ENCODE measurements at places on chromosomes 2 and 18. TPM values are rescaled to one million over a fixed set of nuclear protein-coding genes. Genes with fewer than 3 reads are reported as not detected.

Gene MC5R
- total RNA-seq, result not detected

Gene FBXO41
- 25.3 TPM for total RNA-seq

Gene TMEM247
- not detected for total RNA-seq

Gene ASB1
- total RNA-seq, result 37.4 TPM

Gene CREG2
- total RNA-seq, result not detected

Gene CTLA4
- total RNA-seq, result 166 TPM

Gene ANKRD30BL
- not detected for total RNA-seq

Gene ANKRD29
- total RNA-seq, result not detected

Gene CD8A
- total RNA-seq, result 2.8 TPM

Gene GLI2
- total RNA-seq, result not detected

DNA sequence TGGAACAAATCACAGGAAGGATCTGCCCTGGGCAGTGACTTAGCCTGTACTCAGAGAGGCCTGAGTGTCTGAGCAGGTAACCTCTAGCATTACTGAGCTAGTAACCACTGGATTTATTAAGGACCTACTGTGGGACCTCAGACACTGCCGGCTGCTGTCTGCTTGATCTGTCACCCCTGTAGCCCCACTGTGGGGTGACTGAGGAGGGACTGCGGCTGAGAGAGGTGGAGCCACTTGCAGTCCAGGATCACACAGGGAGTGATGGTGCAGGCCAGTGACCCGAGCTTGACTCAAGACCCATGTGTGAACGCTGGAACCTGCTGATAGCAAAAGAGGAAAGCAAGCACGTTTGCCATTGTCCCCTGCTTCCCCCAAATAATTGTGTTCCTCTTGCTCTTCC, 15.6 kb downstream of the CHMP1B start:
- no peaks in the 10 kb centered on the region for H3K36me3 ChIP-seq
- no peak for DNase-seq
- H3K4me3 ChIP-seq, result no peak overlapping the region
- peaks cover 2% of the 10 kb centered on the region for H3K27me3 ChIP-seq
- H3K27ac ChIP-seq, result no peak overlapping the region

GRCh38 chr2:1053786-1054185, 103.1 kb downstream of the SNTG2 start:
- no peaks in the 10 kb centered on the region for H3K27me3 ChIP-seq
- H3K27ac ChIP-seq, result no peak overlapping the region
- no peak for DNase-seq
- H3K36me3 ChIP-seq, result no peaks in the 10 kb centered on the region
- no peaks in the 10 kb centered on the region for H3K4me1 ChIP-seq
- H3K4me3 ChIP-seq, result no peak overlapping the region

GRCh38 chr2:52874466-52875106, 893.0 kb upstream of the CHAC2 start:
- H3K36me3 ChIP-seq, result no peaks in the 10 kb centered on the region
- no peaks in the 10 kb centered on the region for H3K27me3 ChIP-seq
- H3K27ac ChIP-seq, result no peak overlapping the region
- no peaks in the 10 kb centered on the region for H3K4me1 ChIP-seq
- no peak overlapping the region for H3K4me3 ChIP-seq

DNA sequence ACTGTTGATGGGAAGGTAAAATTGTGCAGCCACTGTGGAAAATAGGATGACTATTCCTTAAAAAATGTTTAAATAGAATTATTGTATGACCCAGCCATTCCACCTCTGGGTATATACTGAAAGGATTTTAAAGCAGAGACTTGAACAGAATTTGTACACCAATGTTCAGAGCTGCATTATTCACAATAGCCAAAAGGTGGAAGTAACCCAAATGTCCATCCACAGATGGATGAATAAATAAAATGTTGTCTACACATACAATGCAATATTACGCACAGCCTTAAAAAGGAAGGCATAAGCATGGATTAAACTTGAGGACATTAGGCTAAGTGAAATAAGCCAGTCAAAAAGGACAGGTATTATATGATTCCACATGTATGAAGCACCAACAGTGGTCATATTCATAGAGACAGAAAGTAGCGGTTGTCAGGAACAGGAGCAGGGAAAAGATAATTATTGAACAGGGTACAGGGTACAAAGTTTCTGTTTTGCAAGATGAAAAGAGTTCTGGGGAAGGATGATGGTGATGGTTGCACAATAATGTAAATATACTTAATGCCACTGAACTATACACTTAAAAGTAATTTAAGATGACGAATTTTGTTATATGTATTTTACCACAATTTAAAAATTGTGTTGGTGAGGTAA, 39.4 kb downstream of the EVA1A start:
- DNase-seq, result no peak
- no peaks in the 10 kb centered on the region for H3K36me3 ChIP-seq
- no peak overlapping the region for H3K4me3 ChIP-seq

GRCh38 chr2:201261906-201262305, 1.6 kb downstream of the CASP8 start:
- peak overlapping the region; percentile 92 for H3K4me3 ChIP-seq
- H3K27me3 ChIP-seq, result no peaks in the 10 kb centered on the region
- peaks cover 37% of the 10 kb centered on the region for H3K36me3 ChIP-seq
- H3K27ac ChIP-seq, result peak overlapping the region; percentile 97
- DNase-seq, result no peak

- H3K27me3 ChIP-seq, result peaks cover 84% of the 10 kb centered on the region
- peaks cover 24% of the 10 kb centered on the region for H3K4me1 ChIP-seq
- H3K36me3 ChIP-seq, result peaks cover 10% of the 10 kb centered on the region
- peak overlapping the region; percentile 49 for H3K4me3 ChIP-seq
These were observed 11.8 kb downstream of the TBR1 start for GRCh38 chr2:161427664-161428587.

- DNase-seq, result no peak
- H3K4me3 ChIP-seq, result no peak overlapping the region
- no peaks in the 10 kb centered on the region for H3K36me3 ChIP-seq
- H3K4me1 ChIP-seq, result no peaks in the 10 kb centered on the region
- H3K27ac ChIP-seq, result no peak overlapping the region
These were observed 35.4 kb downstream of the MC2R start for GRCh38 chr18:13879937-13880336.

DNA sequence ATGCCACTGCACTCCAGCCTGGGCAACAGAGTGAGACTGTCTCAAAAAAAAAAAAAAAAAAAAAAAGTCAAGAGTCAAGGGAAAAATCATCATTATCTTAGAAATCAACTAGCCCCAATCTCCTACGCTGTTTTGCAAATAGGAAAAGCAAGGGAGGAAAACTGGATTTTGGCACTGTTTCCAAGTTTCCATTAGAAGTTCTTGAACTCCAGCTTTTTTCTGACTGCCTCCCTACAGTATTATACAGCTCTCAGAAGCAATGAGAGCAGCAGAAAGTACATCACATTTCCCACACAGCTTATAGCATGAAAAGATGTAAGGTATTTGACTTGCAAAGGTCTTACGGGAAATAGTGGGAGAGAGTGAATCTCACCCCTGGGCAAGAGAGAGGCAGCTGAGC, 127.8 kb downstream of the OSR1 start:
- H3K27me3 ChIP-seq, result no peaks in the 10 kb centered on the region
- no peak for DNase-seq
- H3K4me1 ChIP-seq, result no peaks in the 10 kb centered on the region
- H3K36me3 ChIP-seq, result no peaks in the 10 kb centered on the region
- no peak overlapping the region for H3K4me3 ChIP-seq
- H3K27ac ChIP-seq, result no peak overlapping the region

DNA sequence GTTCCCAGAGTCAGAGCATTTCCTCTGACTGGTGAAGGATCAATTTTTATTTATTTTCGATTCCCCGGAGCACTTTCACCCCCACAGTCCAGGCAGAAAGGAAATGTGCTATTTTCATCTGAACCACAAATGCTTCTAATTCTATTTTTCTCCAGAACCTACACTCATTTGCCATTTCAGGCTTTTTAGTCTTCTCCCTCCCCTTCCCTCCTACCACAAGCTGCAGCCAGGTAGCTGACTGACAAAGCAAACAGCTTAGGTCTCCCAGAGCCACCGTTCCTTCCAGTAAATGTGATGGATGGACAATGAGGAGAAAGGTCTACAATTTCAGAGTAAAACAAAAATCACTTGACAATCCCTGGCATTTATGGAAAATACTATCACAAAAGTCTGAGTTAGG, 76.9 kb downstream of the KLF7 start:
- H3K36me3 ChIP-seq, result peaks cover 52% of the 10 kb centered on the region
- H3K27me3 ChIP-seq, result no peaks in the 10 kb centered on the region
- no peak overlapping the region for H3K27ac ChIP-seq
- H3K4me3 ChIP-seq, result no peak overlapping the region
- H3K4me1 ChIP-seq, result peaks cover 22% of the 10 kb centered on the region
- DNase-seq, result no peak

- DNase-seq, result no peak
- no peaks in the 10 kb centered on the region for H3K4me1 ChIP-seq
- H3K27ac ChIP-seq, result no peak overlapping the region
- no peak overlapping the region for H3K4me3 ChIP-seq
These were observed 24.8 kb downstream of the ESCO1 start for GRCh38 chr18:21575656-21576055.

GRCh38 chr18:57352271-57352701, at the start of gene ST8SIA3:
TSS of gene ST8SIA3 (plus strand) at chr18:57352557. CDS start at chr18:57352847, 290 bp downstream.
- no peak for DNase-seq
- H3K4me1 ChIP-seq, result no peaks in the 10 kb centered on the region
- H3K36me3 ChIP-seq, result no peaks in the 10 kb centered on the region
- H3K4me3 ChIP-seq, result no peak within 1 kb of the TSS

DNA sequence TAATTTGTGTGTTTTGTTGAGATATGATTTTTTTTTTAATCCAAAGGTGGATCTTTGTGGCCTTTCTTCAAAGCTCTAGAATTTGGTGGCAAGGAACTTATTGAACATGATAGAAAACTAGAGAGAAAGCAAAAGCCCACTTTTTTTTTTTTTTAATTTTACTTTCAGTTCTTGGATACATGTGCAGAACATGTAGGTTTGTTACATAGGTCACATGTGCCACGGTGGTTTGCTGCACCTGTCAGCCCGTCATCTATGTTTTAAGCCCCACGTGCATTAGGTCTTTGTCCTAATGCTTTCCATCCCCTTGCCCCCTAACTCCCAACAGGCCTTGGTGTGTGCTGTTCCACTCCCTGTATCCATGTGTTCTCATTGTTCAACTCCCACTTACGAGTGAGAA, 135.9 kb downstream of the RHBDD1 start:
- peaks cover 22% of the 10 kb centered on the region for H3K4me1 ChIP-seq
- no peak overlapping the region for H3K27ac ChIP-seq
- no peaks in the 10 kb centered on the region for H3K27me3 ChIP-seq

DNA sequence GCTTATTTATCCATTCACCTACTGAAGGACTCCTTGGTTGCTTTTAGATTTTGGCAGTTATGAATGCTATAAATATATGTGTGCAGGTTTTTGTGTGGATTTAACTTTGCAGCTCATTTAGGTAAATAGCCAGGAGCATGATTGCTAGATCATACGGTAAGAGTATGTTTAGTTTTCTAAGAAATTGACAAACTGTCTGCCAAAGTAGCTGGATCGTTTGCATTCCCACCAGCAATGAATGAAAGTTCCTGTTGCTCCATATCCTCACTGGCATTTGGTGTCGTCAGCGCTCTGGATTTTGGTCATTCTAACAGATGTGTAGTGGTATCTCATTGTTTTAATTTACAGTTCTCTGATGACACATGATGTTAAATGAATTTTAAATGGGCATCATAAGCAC, 8.7 kb upstream of the DIPK1C start:
- no peak overlapping the region for H3K27ac ChIP-seq
- no peak overlapping the region for H3K4me3 ChIP-seq
- H3K36me3 ChIP-seq, result no peaks in the 10 kb centered on the region
- H3K4me1 ChIP-seq, result peaks cover 5% of the 10 kb centered on the region
- DNase-seq, result no peak
- H3K27me3 ChIP-seq, result peaks cover 48% of the 10 kb centered on the region

GRCh38 chr2:50674876-50675275, 357.1 kb downstream of the NRXN1 start:
- H3K36me3 ChIP-seq, result no peaks in the 10 kb centered on the region
- DNase-seq, result no peak
- H3K4me3 ChIP-seq, result no peak overlapping the region
- no peaks in the 10 kb centered on the region for H3K27me3 ChIP-seq

DNA sequence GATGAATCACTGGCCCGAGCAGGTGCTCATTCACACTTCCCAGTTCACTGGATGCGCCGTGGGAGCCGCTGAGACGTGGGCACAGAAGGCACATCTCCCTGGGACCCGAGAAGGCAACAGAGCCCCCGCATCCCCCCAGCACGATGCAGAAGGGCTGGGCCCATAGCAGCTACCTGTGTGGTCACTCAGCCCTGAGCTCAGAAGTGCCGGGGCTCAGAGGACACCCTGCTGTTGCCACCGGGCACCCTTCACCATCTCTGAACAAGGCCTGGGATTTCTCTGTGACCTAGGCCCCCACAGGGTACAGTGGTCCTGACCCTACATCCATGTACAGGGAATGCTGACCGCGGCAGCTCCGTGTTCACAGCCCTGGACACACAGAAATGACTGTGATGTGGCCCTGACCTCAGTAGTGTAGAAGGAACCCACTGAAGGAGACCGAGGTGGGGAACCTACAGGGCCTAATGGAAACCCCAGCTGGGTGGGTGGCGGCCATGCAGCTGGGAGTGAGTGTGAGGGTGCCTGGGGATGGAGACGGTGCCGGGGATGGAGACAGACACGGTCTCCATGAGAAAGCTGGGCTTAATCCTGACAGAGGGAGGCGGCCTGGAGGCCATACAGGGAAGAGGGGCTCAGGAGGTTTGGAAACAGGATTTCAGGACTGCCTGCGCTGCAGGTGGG, 111.9 kb upstream of the OTOS start:
- H3K27ac ChIP-seq, result no peak overlapping the region
- H3K27me3 ChIP-seq, result no peaks in the 10 kb centered on the region
- H3K4me3 ChIP-seq, result no peak overlapping the region

DNA sequence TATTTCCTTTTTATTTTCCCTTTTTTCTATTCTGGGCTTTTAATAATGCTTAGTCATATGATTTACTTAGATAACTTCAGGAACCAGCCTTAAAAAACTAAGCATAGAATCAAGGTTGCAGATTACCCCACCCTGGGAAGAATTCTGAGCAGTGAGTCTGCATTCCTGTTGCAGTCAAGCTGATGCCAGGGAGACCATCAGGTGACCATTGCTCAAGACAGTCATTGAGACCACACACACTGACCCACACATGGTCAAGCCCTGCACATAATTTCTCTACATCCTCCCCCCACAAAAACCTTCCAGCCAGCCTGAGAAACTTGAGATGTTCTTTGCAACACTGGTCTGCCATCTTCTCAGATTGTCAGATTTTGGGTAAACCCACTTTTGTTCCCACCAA, 83.9 kb downstream of the SH3YL1 start:
- peaks cover 33% of the 10 kb centered on the region for H3K4me1 ChIP-seq
- H3K27ac ChIP-seq, result no peak overlapping the region
- DNase-seq, result no peak
- peaks cover 3% of the 10 kb centered on the region for H3K36me3 ChIP-seq
- H3K27me3 ChIP-seq, result no peaks in the 10 kb centered on the region
- no peak overlapping the region for H3K4me3 ChIP-seq

GRCh38 chr2:207969249-207969648, 56.1 kb downstream of the PLEKHM3 start:
- H3K4me3 ChIP-seq, result no peak overlapping the region
- H3K4me1 ChIP-seq, result peaks cover 9% of the 10 kb centered on the region
- no peaks in the 10 kb centered on the region for H3K36me3 ChIP-seq
- no peak overlapping the region for H3K27ac ChIP-seq

GRCh38 chr2:182915369-182916326, 49.2 kb upstream of the FRZB start:
- DNase-seq, result no peak
- H3K4me1 ChIP-seq, result no peaks in the 10 kb centered on the region
- H3K27ac ChIP-seq, result no peak overlapping the region
- no peaks in the 10 kb centered on the region for H3K36me3 ChIP-seq
- H3K27me3 ChIP-seq, result no peaks in the 10 kb centered on the region

GRCh38 chr2:237195396-237196120, 109.9 kb downstream of the COPS8 start:
- no peaks in the 10 kb centered on the region for H3K36me3 ChIP-seq
- no peak overlapping the region for H3K4me3 ChIP-seq
- H3K4me1 ChIP-seq, result no peaks in the 10 kb centered on the region
- H3K27ac ChIP-seq, result no peak overlapping the region
- DNase-seq, result no peak
